CD8-positive, alpha-beta memory T cell (primary cell): ENCODE measurements at places on chromosomes 7 and 10. TPM values are rescaled to one million over a fixed set of nuclear protein-coding genes. Genes with fewer than 3 reads are reported as not detected.

The SORBS1 gene
- total RNA-seq, result 0.92 TPM

The HOXA13 gene
- total RNA-seq, result not detected

The SLC26A5 gene
- total RNA-seq, result not detected

The CUEDC2 gene
- 64.8 TPM for total RNA-seq

The NKX2-3 gene
- total RNA-seq, result not detected

The UNCX gene
- total RNA-seq, result not detected

The SFRP4 gene
- total RNA-seq, result not detected

The AUTS2 gene
- 5.3 TPM for total RNA-seq

The ZNF365 gene
- total RNA-seq, result 0.53 TPM

GRCh38 chr7:20270371-20270770 is 53.2 kb upstream of the MACC1 start:
- H3K4me1 ChIP-seq, result no peaks in the 10 kb centered on the region
- no peak for DNase-seq
- no peaks in the 10 kb centered on the region for H3K27me3 ChIP-seq
- H3K4me3 ChIP-seq, result no peak overlapping the region
- no peak overlapping the region for H3K27ac ChIP-seq

- peak within 1 kb of the TSS; percentile 99 for H3K27ac ChIP-seq
- DNase-seq, result peak; percentile 99
- H3K27me3 ChIP-seq, result no peaks in the 10 kb centered on the region
- peaks cover 18% of the 10 kb centered on the region for H3K4me1 ChIP-seq
Measured at GRCh38 chr10:84139126-84140035, at the start of gene GHITM. Gene GHITM, plus strand, starts transcription at chr10:84139509. Its CDS starts 1,992 bp downstream, at chr10:84141501.

DNA sequence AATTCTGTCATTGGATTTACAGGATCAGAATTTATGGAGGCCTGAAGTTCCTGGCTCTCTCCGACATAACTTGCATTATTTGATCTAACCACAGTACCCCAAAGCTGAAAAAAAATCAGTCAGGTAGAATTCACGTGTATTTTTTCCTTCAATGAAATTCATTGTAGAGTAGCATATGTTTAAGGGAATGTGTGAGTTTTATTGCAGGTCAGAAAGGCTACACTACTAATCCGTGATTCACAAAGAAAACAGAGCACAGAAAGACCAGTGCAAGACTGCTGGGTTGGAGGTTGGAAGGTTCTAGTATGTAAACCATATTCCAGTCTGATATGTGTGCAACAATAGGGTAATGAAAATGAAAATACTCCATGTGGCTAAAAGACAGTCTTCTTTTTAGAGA is 247.0 kb upstream of the FERD3L start:
- no peak overlapping the region for H3K27ac ChIP-seq
- H3K4me3 ChIP-seq, result no peak overlapping the region
- no peaks in the 10 kb centered on the region for H3K4me1 ChIP-seq
- no peaks in the 10 kb centered on the region for H3K36me3 ChIP-seq

DNA sequence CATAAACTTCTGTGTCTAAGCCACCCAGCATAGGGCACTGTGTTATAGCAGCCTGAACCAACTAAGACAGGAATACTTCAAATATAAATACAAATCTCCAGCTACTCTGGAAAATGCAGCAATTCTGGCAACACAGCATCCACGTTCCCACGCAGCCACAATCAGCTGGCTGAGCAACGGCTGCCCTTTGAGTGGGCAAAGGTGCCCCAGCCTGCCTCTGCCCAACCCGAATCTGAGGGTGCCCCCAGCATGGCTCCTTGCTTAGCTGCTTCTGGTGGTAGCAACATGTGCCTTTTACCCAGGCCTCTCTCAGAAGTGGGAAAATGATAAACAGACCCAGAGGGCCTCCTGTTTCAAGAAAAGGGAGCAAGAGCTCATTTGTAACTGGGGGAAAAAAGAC is 12.0 kb downstream of the DRGX start:
- no peaks in the 10 kb centered on the region for H3K36me3 ChIP-seq
- H3K4me3 ChIP-seq, result no peak overlapping the region
- H3K4me1 ChIP-seq, result no peaks in the 10 kb centered on the region
- no peak for DNase-seq

- no peaks in the 10 kb centered on the region for H3K4me1 ChIP-seq
- no peak overlapping the region for H3K4me3 ChIP-seq
- no peaks in the 10 kb centered on the region for H3K36me3 ChIP-seq
Measured at GRCh38 chr10:117928741-117929140, 118.0 kb downstream of the RAB11FIP2 start.

DNA sequence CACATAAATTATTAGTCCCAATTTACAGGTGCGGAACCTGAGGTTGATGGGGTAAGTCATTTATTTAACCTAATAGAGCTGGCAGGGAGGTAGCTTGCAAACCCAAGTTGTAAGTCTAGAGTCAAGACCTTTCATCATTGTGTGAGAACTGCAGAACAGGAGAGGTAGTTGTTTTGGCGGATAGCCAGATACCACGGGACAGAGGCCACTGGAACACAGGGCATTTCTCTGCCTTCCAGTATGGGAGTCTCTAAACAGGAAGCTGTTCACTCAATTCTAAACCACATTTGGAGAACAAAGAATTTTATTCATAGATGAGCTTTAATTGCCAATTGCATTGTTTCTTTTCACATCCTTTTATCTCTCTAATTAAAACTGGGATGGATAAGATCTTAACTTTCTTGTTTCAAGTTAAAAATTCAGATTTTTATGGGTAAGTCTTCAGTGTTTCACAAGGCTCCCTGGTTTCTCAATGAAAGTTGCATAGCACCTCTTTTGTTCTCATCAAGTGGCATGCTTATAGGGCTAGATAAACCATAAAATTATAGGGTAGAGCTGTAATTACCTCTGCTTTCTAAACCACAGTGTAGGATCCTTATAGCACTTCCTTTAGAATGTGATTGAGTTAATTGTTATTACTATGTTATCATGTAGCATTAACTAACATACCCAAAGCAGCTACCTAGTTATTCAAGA is 489.0 kb downstream of the GATA3 start:
- H3K36me3 ChIP-seq, result no peaks in the 10 kb centered on the region
- H3K4me1 ChIP-seq, result peaks cover 3% of the 10 kb centered on the region
- H3K27me3 ChIP-seq, result no peaks in the 10 kb centered on the region
- no peak overlapping the region for H3K27ac ChIP-seq
- H3K4me3 ChIP-seq, result no peak overlapping the region

GRCh38 chr7:3538041-3538440 is 237.0 kb downstream of the SDK1 start:
- no peaks in the 10 kb centered on the region for H3K36me3 ChIP-seq
- H3K27ac ChIP-seq, result no peak overlapping the region
- no peak for DNase-seq
- H3K4me1 ChIP-seq, result no peaks in the 10 kb centered on the region

- H3K27me3 ChIP-seq, result no peaks in the 10 kb centered on the region
- DNase-seq, result no peak
- no peaks in the 10 kb centered on the region for H3K36me3 ChIP-seq
Measured at GRCh38 chr10:72704117-72704516, 12.2 kb downstream of the MCU start.

GRCh38 chr10:7085913-7086589 is 324.8 kb downstream of the SFMBT2 start:
- no peaks in the 10 kb centered on the region for H3K36me3 ChIP-seq
- H3K27me3 ChIP-seq, result no peaks in the 10 kb centered on the region
- H3K4me1 ChIP-seq, result no peaks in the 10 kb centered on the region
- no peak overlapping the region for H3K4me3 ChIP-seq
- no peak overlapping the region for H3K27ac ChIP-seq
- DNase-seq, result no peak

- no peaks in the 10 kb centered on the region for H3K4me1 ChIP-seq
- H3K36me3 ChIP-seq, result peaks cover 6% of the 10 kb centered on the region
- no peak overlapping the region for H3K27ac ChIP-seq
- no peaks in the 10 kb centered on the region for H3K27me3 ChIP-seq
- no peak overlapping the region for H3K4me3 ChIP-seq
- DNase-seq, result no peak
Measured at GRCh38 chr7:24869572-24869971, 110.4 kb downstream of the OSBPL3 start.

DNA sequence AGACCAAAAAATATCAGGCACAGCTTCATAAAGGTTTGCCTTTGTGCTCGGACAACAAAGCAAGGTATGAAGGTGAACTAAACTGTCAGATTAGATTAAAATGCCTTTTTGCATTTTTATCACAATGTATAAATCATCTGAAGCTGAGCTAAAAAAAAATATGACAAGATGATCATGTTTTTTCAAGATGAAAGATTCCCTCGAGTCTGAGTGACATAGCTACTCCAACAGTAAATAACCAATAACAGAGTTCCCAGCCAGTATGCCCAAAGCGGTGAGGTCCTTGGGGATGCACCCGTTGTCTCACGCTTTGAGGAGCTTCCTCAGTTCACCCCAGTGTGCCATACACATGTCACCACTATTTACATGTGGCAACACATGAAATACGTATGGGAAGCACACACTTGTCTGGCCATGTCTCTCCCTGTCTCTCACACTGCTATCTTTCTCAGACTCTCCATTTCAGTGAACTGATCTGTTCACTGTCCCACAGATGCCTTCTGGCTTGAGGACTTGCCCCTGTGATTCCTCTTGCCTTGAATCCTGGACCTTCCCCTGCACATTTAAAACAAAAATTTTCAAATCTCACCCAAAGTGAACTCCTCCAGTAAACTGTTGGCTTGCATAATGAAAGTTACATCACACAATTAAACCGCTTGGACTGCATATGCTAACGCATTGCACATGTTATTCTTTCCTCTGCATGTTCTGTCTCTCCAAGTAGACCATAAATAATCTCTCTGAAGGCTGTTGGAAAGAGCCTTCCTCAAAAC is 2.6 kb upstream of the PIK3CG start:
- no peak overlapping the region for H3K27ac ChIP-seq
- no peaks in the 10 kb centered on the region for H3K27me3 ChIP-seq

GRCh38 chr7:112715525-112715924 is 74.7 kb downstream of the TMEM168 start:
- no peak overlapping the region for H3K27ac ChIP-seq
- no peaks in the 10 kb centered on the region for H3K27me3 ChIP-seq
- no peak overlapping the region for H3K4me3 ChIP-seq
- H3K36me3 ChIP-seq, result no peaks in the 10 kb centered on the region
- no peaks in the 10 kb centered on the region for H3K4me1 ChIP-seq
- no peak for DNase-seq

DNA sequence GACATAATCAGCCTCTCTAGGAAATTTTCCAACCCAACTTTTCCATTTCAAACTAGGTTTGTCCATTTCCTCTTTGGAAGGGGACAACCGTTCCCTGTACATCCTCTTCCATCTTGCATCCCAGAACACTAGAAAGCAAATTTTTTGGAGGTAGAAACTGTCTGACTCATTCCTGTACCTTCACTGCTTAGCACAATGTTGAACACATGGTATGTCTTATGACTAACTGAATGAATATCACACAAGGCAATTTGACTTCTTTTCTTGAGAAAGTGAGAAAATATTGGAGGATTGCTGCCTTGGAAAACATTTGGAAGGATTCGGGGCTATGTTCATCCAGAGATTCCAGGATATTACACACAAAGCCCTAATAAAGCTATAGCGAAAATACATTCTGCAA is 289.1 kb downstream of the FGFR2 start:
- H3K27me3 ChIP-seq, result no peaks in the 10 kb centered on the region
- no peak overlapping the region for H3K27ac ChIP-seq
- H3K4me3 ChIP-seq, result no peak overlapping the region
- no peaks in the 10 kb centered on the region for H3K4me1 ChIP-seq
- no peaks in the 10 kb centered on the region for H3K36me3 ChIP-seq
- DNase-seq, result no peak

GRCh38 chr10:14742382-14742781 is 32.3 kb downstream of the FAM107B start:
- H3K27me3 ChIP-seq, result no peaks in the 10 kb centered on the region
- H3K4me1 ChIP-seq, result no peaks in the 10 kb centered on the region
- DNase-seq, result no peak
- H3K27ac ChIP-seq, result no peak overlapping the region
- no peak overlapping the region for H3K4me3 ChIP-seq
- H3K36me3 ChIP-seq, result no peaks in the 10 kb centered on the region

GRCh38 chr10:124952123-124952522 is 10.2 kb downstream of the ZRANB1 start:
- no peaks in the 10 kb centered on the region for H3K36me3 ChIP-seq
- H3K27ac ChIP-seq, result no peak overlapping the region
- no peak for DNase-seq
- no peaks in the 10 kb centered on the region for H3K27me3 ChIP-seq

DNA sequence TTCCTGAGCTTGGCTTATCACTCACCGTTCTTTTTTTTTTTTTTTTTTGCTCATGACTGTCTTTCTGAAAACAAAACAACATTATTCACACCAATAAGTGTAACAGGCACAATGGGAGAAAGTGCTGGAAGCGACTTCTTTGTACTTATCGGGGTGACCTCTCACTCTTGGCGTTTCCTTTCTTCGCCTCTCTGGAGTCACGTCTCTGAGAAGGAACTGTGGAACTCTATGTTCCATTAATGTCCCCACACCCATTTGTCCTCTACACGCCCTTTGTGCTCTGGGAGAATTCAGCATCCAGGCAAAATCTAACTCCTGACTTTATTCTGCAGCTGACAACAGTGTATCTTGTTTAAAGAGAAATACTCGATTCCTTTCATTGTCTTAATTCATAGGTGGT is 70.8 kb upstream of the FAM204A start:
- no peak overlapping the region for H3K27ac ChIP-seq
- no peak for DNase-seq
- no peaks in the 10 kb centered on the region for H3K36me3 ChIP-seq
- H3K4me1 ChIP-seq, result no peaks in the 10 kb centered on the region

DNA sequence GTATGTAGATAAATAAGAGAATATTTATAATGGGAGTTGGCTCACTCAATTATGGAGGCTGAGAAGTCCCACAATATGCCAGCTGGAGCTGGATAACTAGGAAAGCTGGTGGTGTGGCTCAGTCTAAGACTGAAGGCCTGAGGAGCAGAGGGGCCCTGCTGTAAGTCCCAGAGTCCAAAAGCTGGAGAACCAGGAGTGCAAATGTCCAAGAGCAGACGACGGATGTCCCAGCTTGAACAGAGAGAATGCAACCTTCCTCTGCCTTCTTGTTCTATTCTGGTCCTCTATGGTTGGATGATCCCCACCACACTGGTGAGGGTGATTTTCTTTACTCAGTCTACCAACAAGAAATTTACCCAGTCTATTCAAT is 13.2 kb downstream of the IL2RA start:
- peaks cover 88% of the 10 kb centered on the region for H3K4me1 ChIP-seq
- no peak for DNase-seq
- H3K27me3 ChIP-seq, result no peaks in the 10 kb centered on the region
- H3K4me3 ChIP-seq, result no peak overlapping the region
- no peaks in the 10 kb centered on the region for H3K36me3 ChIP-seq

DNA sequence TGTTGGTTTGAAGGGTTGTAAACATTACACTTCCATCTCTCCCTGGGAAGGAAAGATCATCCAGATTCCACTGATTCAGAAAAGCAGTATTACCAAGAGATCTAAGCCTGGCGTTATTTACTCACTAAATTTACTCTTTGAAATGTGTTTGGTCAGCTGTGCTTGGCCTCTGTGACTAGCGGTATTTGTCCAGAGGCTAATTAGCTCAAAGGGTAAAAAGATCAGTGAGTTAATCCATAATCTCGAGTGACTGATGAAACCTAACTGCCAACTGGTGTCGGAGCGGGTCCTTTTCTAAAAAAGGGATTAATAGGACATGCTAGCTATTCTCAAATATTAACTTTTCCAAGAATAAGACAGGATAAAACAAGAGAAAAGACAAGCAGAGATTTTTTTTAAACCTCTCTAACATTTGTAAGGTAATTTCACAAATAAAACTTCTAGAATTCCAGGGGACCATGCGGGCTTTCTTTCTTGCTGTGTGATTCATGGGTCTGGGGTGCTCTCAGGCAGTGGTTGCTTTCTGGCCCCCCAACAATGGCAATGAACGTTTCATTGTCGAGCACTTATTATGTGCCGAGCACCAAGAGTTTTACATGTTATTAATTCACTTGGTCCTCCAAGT is 247.3 kb upstream of the AOAH start:
- no peak overlapping the region for H3K27ac ChIP-seq
- no peaks in the 10 kb centered on the region for H3K36me3 ChIP-seq
- H3K4me3 ChIP-seq, result no peak overlapping the region
